ENCODE measurements at places on chromosomes 3 and 15.

DNA sequence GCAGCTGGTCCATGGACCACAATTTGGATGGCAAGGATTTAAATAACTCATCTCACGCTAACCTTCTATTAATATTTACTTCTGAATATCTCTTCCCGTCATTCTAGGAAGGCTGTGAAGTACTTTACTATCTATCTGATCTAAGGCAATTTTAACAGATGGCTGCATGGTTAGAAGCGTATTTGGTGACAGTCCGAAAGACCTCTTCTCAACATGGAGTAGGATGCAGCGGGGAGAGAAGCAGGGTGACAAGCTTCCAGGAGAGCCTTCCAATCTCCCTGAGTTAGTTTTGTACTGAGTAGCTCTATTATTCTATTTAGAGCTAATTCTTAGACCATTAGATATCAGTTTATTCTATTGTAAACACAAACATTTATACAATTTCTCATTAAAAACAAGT is 309.4 kb downstream of the PLCL2 start:
- DNase-seq: no peak

- no peak for DNase-seq
These were observed 17.5 kb downstream of the STAC start for GRCh38 chr3:36397841-36398240.

DNA sequence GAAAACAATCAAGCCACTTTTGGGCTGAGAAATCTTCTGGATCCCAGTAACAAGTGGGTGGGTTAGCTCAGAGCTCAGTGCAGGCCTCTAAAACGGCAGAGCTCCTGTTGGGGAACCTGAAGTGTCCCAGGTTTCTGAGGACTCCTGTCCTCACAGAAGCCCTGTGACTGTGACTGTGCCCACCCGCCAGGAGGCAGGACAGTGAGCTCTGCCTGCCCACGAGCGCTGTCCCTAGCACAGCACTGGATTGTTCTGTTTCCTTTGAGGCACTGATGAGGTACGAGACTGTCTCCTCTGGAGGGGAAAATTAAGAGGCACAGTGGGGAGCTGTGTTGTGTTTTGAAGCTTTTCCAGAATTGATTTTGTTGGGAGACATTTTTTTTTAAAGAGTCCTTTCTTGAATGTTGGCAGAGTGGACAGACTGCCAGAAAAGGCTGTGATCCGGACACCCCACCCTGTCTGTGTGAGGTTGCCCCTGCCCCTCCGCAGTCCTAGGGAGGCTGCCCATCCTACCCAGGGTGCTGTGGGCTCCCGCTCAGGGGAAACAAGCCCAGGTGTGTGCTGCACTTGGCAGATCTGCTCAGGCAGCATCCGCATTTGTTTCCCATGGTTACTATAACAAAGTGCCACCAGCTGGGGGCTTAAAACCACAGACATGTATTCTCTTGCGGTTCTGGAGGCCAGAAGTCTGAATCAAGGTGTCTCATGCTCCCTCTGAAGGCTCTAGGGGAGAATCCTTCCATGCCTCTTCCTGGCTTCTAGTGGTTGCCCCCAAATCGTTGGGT is 66.6 kb upstream of the LARS2 start:
- DNase-seq: no peak

DNA sequence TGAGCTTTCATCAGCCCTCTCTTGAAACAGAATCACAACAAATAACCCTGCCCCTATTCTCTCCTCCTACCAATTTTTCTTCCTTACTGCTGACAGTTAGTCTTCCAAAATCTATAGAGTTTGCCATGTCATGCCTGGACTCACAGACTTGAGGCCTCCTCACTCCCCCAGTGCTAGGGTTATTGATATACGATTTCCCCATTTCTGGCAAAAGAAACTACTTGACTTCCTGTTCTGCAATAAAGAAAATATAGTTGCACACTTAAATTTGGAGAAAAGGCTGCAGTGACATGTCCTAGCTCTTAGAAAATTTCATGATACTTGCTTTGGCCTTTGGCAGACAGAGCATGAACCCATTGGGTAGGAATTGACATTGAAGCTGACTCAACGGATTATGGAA is 75.9 kb downstream of the CYP19A1 start:
- no peak for DNase-seq

DNA sequence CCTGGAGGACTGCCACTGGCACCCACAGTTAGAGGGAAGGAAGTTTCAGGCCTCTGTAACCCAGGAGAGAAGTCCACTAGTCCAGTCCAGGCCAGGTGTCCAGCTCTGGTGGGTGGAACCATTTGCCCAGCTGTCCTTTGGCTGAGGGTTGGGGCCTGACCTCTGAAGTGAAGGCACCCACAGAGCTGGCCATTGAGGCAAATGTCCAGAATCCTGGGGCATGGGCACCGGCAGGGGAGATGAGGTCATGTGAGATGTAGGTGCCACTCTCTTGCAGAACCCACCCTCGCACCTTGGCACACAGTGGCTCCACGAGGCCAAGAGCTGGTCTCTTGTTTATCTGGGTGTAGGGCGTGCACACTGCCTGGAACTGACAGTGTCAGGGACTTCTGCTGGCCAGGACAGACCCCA is 162.8 kb downstream of the SMAD6 start:
- no peak for DNase-seq

DNA sequence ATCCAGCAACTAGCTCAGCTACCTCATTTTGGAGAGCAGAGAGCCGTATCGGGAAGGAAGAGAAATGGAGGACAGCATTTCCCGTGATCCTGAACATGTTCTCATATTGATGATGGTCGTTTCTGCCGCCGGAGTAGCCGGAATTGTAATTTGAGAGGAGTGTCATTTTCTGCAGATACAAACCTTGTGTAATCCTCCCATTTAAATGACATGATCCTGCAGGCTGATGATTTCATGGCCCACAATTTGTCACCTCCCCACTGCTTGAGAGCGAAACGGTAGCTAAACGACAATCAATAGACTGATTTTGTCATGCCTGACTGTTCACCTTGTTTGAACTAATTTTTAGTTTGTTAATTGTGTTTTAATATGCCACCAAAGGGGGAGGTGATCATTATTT is 126.5 kb upstream of the CNTN6 start:
- no peak for DNase-seq

GRCh38 chr3:128734523-128735189 is 8.7 kb downstream of the RAB7A start:
- no peak for DNase-seq

GRCh38 chr3:12049675-12050074 is 45.5 kb downstream of the SYN2 start:
- DNase-seq: no peak

GRCh38 chr3:195591852-195592251 is 8.1 kb upstream of the APOD start:
- DNase-seq: no peak

GRCh38 chr15:91235376-91235775 is 135.3 kb downstream of the SV2B start:
- no peak for DNase-seq

DNA sequence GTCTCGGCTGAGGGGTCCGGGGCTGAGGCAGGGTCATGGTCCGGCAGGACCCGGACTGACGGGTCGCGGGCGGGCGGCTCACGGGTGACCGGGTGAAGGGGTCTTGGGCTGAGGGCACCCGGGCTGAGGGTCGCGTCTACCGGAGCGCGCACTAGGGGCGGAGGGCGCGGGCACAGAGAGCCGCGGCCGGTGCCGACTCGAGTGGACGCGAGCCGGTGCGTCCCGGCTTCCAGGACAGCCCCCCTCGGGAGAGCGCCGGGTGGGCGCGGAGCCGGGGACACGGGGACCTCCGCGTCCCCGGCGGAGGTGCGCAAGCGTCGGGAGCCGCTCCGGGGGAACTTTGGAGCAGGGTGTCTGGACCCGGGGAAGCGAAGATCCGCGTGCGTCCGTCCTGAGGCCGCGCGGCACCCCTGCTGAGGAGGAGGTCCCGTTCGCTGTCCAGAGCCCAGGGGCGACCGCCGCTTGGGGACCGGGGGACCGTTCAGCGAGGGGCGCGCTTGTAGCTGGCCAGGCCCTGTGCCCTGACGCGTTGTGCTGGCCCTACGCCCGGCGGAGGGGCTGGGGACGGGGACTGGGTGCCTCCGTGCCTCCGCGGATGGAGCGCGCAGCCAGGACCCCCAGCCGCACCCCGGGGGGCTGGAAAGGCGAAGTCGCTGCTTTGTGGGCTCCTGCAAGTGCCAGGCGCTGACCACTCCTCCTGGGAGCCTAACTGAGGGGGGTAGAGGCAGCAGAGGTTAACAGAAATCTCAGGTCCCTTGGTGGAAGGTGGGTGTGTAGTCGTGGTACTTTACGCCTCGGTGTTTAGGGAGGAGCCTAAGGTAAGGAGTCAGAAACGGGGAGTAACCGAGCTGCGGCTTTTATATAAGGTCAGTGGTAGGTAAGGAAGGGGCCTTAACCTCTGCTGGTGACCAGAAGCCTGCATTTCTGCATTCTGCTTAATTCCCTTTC is at the start of gene PPARG:
PPARG (plus strand) TSS at position 889 of the 948 bp plus-strand sequence. CDS start 90,642 bp downstream, outside the sequence.
- no peak for DNase-seq

GRCh38 chr3:52210550-52211046 is 12.6 kb downstream of the ALAS1 start:
- DNase-seq: no peak

DNA sequence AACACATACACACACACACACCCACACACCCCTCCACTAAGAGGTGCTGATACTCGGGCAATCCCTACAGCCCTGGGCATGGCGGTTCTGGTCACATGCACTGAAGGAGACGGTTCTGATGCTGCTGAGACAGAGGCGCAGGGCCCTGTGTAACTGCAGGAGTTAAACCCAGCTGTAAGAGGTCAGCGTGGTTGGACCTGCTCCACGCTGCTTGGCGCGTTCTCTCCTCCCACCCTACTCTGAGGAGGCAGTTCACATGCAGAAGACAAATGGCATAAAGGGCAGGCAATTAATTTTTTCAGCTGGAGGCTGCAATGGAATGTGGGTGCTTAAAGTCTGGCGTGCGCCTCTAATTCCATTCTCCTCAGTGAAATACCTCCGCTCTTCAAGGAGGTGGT is 35.2 kb downstream of the GRK7 start:
- no peak for DNase-seq

DNA sequence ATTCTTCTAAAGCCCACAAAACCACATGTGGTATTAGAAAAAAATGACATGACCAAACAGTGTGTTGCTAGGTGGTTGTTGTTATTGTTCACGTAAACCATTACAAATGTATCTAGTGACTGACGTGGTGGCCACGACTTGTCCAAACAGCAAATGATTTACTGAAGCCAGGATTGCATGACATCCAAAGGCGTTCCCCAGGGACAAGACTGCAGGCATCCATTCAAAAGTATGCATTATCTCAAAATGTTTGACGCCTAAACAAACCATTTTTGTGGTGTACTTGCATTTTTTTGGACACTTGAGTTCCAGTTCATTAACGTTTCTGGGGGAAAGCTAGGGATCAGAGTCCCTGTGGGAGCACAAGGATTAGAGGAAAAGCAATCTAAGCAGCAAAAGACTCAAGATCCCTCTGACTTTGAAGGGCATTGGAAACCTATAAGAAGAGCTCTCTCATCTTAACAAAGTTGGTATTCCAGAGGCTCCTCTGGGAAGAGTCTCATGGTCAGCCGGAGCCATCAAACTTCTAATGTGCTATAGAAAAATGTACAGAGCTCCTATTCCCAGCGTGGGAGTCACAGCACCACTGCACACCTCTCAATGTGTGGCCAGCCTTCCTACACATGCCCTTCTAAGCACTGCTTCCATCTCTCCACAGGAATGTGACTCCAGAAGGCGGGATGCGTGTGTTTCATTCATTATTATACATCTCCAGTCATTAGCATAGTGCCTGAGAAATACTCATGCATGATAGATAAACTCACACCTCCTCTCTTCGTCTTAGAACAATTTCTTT is 62.9 kb downstream of the FBN1 start:
- no peak for DNase-seq

DNA sequence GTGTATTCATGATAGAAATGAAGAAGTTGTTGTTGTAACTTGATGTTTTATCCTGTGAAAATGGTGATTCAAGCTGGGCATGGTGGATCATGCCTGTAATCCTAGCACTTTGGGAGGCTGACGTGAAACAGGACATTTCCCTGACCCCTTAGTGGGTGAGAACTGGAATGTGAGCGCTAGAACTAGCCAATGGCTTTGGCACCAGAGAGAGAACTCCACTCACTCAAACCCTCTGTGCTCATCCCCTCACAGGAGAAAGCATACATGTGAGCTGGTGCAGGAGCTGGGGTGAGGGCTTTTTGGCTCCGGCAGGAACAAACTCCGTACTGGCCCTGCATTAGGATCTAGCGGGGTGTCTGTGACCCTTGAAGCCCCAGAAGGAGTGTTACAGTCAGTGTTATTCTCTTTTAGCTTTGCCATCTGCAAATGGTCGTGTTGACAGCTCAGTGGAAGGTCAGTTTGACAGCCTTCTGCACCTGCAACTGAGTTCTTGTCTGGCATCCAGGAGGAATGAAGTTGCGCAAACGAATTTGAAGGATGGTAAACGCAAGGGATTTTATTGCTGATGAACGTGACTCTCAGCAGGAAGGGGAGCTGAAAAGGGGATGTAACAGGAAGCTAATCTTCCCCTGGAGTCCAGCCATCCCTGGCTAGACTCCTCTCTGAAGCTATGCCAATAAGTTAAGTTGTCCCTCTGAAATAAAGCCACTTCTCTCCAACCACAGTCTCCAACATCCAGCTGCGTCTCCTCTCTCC is 1016.6 kb upstream of the CADM2 start:
- no peak for DNase-seq

DNA sequence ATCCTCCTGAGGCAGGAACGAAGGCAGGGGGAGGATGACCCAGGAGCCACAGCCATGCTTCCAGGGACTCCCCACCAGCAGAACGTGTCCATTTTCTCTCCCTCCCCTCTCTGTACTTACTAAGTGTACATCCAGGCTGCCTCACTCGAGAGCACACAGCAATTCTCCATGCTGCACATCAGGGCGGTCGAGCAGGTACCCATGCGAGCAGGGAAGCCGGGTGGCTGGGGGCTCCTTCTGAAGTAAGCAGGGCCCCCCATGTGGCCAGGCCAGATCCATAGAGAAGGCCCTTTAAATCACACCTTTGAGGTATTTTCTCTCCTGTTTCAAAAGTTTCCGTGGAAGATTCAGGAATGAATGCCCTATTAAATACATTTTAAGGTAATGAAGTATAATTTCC is 41.2 kb upstream of the SLC6A11 start:
- DNase-seq: no peak

DNA sequence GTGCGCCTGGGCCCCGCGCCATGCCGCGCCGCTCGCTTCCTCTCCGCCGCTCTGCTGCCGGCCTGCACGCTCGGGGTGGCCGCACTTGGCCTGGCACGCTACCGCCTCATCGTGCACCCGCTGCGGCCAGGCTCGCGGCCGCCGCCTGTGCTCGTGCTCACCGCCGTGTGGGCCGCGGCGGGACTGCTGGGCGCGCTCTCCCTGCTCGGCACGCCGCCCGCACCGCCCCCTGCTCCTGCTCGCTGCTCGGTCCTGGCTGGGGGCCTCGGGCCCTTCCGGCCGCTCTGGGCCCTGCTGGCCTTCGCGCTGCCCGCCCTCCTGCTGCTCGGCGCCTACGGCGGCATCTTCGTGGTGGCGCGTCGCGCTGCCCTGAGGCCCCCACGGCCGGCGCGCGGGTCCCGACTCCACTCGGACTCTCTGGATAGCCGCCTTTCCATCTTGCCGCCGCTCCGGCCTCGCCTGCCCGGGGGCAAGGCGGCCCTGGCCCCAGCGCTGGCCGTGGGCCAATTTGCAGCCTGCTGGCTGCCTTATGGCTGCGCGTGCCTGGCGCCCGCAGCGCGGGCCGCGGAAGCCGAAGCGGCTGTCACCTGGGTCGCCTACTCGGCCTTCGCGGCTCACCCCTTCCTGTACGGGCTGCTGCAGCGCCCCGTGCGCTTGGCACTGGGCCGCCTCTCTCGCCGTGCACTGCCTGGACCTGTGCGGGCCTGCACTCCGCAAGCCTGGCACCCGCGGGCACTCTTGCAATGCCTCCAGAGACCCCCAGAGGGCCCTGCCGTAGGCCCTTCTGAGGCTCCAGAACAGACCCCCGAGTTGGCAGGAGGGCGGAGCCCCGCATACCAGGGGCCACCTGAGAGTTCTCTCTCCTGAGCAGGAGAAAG is 951 bp downstream of the GPR62 start:
- DNase-seq: peak; percentile 31
